Stimulated activated CD8-positive, alpha-beta memory T cell treated with anti-CD3 and anti-CD28 coated beads, Interleukin-15, amount 100 ng/mL, for 1 hour (primary cell): ENCODE measurements at places on chromosomes 11 and 22.
A peak's percentile ranks its signal among the peaks of the same experiment; 100 is the strongest.

GRCh38 chr11:124889191-124890091, 8.2 kb downstream of the ROBO4 start:
- no peak for DNase-seq

- DNase-seq: no peak
Observed at GRCh38 chr11:35151241-35151640, 12.3 kb downstream of the CD44 start.

DNA sequence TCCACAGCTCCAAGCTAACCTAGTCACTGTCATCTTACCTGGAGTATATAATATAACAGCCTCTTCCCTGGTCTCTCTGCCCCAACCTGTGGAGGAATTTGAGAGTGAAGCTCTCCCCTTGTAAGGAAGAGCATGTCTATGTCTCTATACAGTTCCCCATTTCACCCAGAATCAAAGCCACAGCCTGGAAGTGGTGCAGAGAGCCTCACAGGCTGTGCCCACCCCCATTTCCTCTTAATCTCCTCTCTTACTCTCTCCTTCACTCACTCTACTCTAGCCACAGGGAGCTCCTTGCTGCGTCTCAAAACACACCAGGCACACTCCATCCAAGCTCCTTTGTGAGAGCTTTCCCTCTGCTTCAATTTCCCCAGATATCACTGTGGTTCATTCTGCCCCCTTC, 302.5 kb upstream of the ISX start:
- DNase-seq: no peak

DNA sequence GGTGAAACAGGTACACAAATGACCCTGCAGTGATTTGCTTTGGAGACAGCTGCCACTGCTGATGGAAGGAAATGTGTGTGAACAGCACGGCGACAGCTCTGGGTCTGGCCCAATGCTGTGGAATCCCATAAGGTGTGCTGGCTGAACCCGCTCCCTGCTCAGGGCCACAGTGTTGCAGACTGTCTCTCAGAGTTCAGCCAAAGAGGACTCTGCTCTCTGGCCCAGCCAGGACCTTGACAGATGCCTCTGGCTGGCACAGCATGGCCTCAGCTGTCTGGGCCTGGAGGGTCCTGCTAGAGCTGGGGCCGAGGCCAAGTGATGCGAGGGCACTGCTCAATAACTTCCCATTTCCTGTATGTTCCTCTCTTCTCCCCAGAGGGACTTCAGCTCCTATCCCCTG, 5.3 kb upstream of the ABCC8 start:
- DNase-seq: no peak

GRCh38 chr11:68383976-68384501, 71.6 kb downstream of the LRP5 start:
- peak; percentile 45 for DNase-seq

GRCh38 chr11:33444835-33445594, 187.8 kb downstream of the HIPK3 start:
- DNase-seq: no peak

- DNase-seq: no peak
Observed at GRCh38 chr11:36928621-36929020, 330.6 kb upstream of the RAG2 start.

GRCh38 chr22:40025856-40026255, 31.1 kb downstream of the FAM83F start:
- DNase-seq: no peak

DNA sequence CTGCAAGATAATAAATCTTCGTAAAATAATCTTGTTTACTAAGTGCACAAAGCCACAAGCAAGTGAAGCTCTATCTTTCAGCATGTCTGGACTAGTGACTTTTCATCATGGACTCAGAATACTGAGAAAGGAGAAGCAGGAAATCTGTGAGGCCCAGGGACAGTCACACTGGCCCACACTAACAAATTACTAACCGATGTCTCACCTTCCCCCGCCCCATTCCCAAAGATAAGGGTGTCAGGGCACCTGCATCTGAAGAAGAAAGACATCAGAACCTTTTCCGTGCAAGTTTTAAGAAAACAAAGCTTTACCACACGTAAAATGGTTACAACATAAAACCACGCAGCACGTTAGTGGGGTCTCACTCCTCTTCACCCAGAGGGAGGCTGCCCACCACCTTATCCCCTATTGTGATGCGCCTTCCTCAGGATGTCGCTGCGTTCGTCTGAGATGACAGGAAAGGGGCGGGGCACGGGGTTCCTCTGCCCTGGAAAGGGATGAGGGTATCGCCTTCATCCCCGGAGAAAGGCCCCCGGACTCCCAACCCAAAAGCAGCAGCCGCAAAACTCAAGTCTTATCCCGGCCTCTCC, 616 bp downstream of the BTBD10 start:
- peak; percentile 8 for DNase-seq

DNA sequence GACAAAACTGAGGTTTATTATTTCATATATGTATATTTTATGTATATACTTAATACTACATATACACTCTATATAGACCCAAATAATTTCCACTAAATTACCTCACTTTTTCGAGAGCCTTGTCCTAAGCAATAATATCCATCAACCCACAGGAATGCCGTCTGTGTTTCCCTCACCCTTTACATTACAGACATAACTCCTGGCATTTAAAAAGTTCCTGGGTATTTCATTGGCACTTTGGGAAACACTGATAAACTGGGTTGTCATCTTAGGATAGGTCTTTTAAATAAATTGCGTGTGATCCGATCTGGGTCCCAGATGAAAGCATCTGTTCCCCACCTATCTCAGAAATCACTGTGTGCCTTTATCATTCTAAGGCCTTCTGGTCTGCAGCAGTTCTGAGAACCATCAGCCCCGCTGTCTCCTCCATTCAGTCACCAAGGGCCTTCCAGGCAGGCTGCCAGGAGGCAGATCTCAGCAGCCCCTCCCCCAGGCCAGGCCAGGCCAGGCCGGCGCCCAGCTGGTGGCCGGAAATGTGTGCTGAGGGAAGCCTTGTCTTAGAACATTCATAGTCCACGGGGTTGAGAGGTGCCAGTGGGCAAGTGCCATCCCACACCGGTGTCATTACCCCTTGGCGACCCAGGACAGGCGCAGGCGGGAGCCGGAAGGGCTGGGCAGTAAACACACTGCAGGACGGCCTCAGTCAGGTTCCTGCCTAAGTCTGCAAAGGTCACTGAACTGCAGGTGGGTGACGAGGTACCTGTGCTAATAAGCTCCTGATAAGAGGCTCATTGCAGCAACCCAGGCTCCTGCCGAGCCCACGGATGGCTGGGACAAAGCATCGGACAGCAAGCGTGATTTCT, 3.3 kb downstream of the FGF19 start:
- no peak for DNase-seq

- no peak for DNase-seq
Observed at GRCh38 chr22:31155422-31155821, 4.6 kb upstream of the RNF185 start.

- no peak for DNase-seq
Observed at GRCh38 chr11:6458352-6459098, 15.2 kb downstream of the TRIM3 start.

DNA sequence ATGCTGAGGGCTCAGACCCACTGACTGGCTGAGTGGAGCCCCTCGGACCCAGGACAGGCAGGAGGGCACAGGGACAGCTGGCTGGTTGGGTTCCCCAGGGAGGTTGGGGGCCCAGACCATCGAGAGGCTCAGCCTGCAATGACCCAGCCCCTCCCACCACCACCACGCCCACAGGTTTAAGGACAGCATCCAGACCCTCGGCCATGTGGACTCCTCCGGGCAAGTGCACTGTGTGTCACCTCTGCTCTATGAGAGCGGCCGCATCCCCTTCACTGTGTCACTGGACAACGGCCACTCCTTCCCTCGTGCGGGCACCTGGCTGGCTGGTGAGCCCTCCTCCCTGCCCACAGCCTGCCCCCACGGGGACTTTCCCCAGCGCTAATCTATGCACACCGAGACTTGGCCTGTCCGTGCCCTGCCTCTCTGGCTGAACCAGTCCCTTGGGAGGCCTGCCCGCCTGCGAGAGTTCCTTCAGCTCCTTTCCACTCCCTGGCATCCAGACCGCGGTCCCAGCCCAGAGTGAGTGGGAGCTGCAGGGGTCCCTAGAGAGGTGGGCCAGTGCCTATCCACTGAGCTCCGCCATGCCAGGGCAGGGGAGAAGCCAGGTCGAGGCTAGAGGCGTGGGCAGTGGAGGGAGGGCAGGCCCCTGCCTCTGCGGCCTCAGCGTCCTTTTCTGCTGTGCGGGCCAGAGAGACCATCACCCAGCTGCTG, 2.2 kb downstream of the SUSD2 start:
- no peak for DNase-seq
